Stimulated activated CD8-positive, alpha-beta memory T cell treated with anti-CD3 and anti-CD28 coated beads, Interleukin-7, amount 100 ng/mL, for 48 hours (primary cell): ENCODE measurements at places on chromosomes 13 and 19.

DNA sequence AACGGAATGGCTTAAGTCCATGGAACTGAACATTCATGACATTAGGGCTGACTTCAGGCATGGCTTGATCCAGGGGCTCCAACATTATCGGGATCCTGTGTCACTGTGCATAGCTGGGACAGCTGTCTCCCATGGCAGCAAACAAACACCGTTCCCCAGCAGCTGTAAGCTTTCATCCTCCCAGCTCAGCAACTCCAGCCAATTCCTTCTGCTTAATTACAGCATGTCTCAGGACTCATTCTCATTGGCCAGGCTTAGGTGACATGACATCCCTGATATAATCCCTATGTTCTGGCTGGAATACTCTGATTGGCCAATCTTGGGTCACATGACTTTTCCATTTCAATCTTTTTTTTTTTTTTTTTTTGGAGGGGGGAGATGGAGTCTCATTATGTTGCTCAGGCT is 10.9 kb upstream of the TLE5 start:
- DNase-seq: no peak

GRCh38 chr13:45604892-45605291 is 10.6 kb downstream of the ERICH6B start:
- DNase-seq: no peak

GRCh38 chr19:31013384-31014020 is 335.7 kb downstream of the TSHZ3 start:
- DNase-seq: no peak

- no peak for DNase-seq
These were observed 1482.8 kb downstream of the OLFM4 start for GRCh38 chr13:54511366-54511765.

- DNase-seq: no peak
These were observed 6.7 kb downstream of the ZNF708 start for GRCh38 chr19:21322528-21322927.

DNA sequence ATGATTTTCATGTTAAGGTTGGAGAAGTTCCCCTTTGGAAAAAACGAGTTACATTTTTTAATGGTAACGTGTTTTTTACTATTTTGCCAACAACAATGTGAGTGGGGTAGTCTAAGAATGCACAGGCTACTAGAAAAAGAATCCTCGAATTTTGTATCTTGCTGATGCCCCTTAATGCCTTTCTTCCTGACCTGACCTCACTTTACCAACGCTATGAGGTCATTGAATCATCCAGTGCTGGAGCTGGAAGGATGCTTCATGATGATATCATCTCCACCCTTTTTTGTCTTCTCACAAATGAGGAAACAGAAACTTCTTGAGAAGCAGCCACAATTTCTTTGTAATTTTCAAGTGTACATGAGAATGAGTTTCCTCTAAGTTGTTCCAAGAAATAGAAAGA is 8.2 kb upstream of the UBL3 start:
- DNase-seq: no peak

- DNase-seq: no peak
These were observed 13.0 kb downstream of the YIPF2 start for GRCh38 chr19:10915130-10916091.

DNA sequence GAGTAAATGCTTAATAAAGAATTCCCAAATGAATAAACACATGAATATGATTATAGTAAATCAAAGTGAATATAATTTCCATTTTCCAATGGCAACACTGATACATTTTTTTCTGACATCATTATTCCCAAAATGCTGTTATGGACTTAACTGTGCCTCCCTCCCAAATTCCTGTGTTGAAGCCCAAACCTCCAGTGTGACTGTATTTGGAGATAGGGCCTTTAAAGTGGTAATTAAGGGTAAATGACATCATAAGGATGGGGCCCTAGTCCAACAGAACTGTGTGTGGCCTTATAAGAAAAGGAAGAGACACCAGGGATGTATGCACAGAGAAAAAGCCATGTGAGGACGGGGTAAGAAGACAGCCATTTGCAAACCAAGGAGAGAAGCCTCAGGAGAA is 19.1 kb upstream of the CCNA1 start:
- DNase-seq: no peak

DNA sequence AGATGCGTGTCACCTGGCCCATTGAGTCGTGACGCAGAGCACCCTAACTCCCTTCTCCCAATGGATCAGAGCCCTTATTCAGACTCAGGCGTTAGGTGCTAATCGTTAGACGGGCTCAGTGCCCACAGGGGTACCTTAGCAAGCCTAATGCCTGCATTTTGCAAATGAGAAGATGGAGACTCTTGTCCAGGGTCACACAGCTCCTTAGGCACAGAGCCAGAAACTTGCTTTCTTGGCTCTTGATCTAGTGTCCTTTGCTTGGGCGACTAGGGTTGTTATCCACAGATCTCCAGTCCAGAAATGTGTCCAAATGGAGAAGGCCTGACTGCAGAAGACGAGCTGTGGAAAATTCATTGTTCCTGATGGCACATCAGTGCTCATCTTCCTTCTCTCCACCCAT is 85.1 kb downstream of the C13orf42 start:
- no peak for DNase-seq

- no peak for DNase-seq
These were observed 7.3 kb downstream of the NWD1 start for GRCh38 chr19:16726916-16727315.

DNA sequence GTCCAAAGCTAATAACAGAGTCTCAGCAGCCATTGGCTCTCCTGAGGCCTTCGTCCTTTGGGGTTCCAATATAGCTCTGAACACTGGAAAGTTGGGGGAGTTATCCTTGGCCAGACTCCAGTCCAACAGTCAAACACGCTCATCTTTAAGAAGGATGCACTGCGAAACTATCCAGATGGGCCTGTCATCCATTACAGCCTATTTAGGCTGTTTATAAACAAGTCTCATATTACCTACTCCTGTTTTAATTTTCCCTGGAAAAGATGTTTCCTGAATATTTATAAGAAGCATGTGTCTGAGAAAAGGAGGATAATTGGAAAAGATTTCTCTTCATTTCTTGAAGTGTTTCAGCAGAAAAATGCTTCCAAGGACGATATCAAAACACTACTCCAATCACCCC is 170.7 kb downstream of the DCT start:
- DNase-seq: no peak
